ENCODE measurements at places on chromosomes 3 and 15.
A peak's percentile ranks its signal among the peaks of the same experiment; 100 is the strongest.

- DNase-seq, result peak; percentile 58
Observed at GRCh38 chr15:96354731-96355567, 24.4 kb downstream of the NR2F2 start.

DNA sequence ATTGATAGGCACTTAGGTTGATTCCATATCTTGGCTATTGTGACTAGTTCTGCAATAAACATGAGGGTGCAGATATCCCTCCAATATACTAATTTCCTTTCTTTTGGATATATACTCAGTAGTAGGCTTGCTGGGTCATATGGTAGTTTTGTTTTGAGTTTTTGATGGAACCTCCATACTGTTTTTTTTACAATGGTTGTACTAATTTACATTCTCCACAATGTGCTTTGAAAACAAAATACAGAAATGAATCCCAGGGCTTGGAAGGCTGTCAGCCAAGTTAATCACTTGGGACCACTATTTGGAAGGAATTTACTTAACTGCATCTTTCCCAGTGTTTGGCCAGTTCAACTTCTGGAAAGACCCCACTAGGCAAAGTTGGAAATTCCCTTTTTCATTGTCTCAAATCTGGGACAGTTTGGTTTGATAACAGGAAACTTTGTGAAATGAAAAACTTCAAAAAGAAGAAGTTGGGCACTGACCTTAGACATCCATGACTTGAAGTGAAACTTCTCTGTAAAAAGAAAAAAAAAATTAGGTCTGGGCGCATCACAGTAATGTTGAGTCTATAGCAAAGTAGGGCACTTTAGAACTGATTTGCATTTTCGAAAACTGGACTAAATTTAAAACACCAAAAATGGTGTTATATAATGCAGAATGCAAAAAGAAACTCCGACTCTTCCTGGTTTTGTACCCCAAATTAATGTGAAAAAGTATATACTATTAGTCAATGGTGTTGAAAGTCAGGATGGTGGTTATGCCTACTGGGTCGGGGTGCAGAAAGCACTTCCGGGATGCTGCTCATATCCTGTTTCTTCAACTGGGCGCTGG is 6.0 kb downstream of the CTSH start:
- DNase-seq, result no peak

GRCh38 chr15:47332481-47332880 is 384.8 kb upstream of the SEMA6D start:
- no peak for DNase-seq

GRCh38 chr3:15611018-15611417 is 9.5 kb downstream of the BTD start:
- no peak for DNase-seq

DNA sequence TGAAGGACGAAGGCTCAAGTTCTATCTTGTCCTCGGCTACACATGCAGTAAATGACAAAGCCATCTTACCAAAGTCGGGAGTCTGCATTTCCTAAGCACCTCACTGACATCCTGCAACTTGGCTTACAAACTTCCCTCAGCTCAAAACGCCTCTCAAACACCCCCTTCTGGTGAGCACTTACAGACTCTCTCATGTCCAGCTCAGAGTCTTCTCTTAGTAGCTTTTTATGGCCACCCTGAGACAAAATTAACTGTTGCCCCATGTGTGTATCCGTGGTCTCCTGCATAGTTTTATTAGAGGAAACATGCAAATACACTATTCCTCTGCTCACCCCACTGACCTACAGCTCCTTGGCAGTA is 819.7 kb downstream of the FHIT start:
- DNase-seq, result no peak

GRCh38 chr3:136186846-136187245 is 9.3 kb downstream of the MSL2 start:
- DNase-seq, result no peak

DNA sequence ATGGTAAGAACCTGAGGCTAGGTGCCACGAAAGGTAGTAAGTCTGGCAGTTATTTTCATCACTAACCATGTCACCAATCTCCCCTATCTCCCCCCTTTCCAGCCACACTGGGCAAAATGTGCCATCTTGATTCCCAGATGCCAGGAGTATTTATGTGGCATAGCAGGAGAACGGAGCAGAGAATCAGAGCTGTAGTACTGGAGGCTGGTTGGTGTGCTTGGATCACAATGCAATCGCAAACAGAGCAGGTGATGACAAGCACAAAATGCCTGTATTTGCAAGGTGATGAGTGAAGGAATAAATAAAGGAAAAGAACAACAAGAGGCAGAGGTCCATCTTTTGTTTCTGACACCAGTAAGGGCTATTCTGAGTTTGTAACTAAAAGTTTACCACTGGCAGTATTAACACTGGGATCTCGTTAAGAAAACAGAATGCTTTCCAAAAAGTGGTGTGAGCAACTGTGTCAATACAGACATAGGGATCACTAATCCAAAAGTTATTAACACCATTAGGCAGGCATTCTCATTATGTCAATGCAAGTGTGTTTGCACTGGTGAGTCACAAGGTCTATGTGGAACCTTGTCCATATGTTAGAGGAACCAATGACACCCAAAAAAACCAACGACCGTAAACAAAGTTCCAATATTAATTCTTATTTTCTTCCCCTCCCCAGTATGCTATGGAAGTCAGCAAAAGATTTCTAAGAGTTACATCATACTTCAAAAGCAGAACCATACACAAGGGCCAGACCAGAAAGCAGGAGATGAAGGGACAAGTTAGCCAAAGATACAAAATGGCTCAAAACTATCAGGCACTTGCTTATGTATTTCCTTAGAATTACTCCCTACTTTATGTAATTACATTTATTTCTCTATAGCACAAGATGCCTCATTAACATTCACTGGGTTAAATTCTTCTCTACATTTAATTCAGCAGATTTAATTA is 556.6 kb downstream of the FOXP1 start:
- no peak for DNase-seq

DNA sequence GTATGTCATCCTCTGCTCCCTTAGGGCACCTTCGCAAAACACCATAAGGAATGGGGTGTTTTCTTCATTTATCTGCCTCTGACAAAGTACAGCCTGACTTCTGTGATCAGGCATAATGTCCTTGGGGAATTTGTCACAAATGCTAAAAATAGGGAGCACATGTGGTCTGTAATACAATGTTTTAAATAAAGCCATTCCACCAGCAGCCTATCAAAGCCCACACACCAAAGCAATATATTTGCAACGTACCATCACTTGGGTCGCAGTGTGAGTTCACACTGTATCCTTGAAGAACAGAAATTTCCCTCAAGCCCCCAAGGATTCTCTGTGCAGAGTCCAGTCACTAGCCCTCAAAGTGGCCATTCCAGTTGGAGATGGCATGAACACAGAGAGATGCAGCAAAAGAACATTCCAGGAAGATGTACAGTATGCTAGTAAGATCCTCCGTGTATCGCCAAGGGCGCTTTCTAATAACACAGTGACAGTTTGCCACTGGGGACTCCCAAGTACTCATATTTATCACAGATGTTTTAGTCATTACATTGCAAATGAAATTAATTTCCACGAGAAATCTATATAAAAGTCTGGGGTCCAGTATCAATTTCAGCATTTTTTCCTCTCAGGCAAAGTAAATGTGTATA is 246.7 kb downstream of the MCTP2 start:
- no peak for DNase-seq

- DNase-seq, result no peak
Observed at GRCh38 chr3:56688191-56688590, 5.1 kb upstream of the TASOR start.

DNA sequence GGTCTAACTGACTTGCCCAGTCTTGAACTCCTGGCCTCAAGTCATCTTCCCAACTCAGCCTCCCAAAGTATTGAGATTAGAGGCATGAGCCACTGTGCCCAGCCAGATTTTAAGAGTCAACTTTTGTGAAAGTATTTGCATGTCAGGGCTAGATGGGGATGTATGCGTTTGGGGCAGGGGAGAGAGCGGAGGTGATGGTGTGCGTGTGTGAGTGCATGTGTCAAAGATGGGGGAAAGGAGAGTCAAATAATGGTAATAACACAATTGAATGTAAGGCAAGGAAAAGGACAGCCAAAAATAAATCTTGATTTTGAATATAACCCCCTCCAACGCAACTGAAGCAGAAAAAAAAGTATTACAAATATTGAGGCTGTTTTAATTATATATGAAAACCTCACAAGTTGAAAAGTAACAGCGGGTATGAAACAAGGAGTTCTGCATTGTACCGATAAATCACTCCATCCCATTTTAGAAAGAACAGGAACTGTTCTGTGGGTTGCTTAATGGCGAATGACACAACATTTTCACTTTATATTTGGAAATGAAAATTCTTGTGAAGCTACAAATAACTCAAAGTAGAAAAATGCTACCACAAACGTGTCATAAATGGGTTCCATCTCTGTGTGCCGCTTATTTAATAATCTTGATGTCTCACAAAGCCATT is 29.9 kb upstream of the LDHAL6B start:
- DNase-seq, result no peak

GRCh38 chr3:66297260-66297873 is 76.6 kb downstream of the SLC25A26 start:
- DNase-seq, result peak; percentile 59

DNA sequence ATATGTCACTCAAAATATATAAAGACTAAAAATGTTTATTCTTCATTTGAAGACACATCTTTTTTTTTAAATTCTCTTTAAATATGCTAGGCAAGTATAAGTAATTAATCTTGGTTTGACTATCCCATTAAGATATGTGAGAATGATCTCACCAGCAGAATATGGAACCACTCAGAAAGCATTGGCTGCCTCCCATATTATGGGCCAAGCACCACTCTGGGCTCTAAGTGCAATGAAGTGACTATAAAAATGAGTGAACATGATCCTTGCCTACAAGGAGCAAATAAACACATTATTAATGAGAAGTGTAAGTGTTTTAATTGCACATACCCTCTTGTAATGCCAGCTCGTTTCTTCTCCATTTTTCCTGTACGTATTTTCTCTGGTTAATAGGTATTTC is 328.5 kb downstream of the NAALADL2 start:
- no peak for DNase-seq

DNA sequence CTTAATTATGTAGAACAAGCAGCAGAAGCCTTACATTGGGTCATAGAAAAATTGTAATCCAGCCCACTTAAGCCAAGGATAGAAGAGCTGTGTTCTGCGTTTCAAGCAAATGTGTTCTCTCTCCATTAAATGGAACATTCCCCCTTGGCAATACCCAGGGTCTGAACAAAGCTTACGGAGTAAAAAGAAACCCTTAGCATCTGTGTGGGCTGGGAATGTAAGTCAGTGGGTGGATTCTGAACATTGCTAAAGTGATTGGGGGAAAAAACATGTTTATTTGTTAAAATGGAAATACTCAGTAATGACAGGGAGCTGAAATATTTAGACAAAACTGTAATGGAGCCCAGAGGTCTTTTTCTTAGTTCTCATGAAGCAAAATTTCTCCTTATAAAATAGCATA is 147.4 kb downstream of the DUT start:
- no peak for DNase-seq

GRCh38 chr15:86163816-86164215 is 84.1 kb downstream of the AGBL1 start:
- DNase-seq, result peak; percentile 17

GRCh38 chr3:57234613-57235575 is 7.4 kb downstream of the APPL1 start:
- no peak for DNase-seq

DNA sequence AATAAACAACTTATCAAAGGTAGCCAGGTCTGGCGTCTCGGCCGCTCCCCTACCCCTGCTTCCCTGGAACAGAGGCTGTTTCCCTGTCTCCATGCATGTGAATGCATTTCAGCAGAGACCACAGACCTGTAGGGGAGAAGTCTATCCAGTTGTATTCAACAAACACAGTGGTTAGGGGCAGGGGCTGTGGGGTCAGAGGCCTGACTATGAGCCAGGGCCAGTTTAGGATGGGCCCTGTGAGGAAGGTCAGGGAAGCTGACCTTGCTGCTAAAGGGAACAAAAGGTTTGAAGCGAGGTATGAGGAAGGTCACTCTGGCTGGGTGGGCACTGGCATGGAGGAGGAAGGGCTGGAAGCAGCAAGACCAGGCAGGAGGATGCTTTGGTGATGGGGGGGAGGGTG is 184.6 kb downstream of the XXYLT1 start:
- peak; percentile 43 for DNase-seq

GRCh38 chr3:13865106-13865505 is 14.8 kb downstream of the WNT7A start:
- DNase-seq, result no peak

DNA sequence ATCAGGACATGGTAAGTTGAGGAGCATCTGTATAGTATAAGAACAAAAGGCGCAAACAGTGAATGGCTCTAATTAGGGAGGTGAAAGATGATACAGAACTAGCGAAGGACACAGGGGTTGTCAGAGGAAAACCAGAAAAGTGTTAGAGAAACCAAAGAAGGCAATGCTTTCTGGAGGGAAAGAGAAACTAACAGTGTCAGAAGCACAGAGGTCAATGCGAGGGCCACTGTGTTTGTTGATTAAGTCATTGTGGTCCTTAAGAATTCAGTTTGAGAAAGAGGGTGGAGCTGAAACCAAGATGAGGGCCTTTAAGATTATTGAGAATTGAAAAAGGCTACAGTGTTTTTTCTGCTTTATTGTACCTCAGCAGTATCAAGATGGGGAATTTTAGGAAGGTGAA is 28.8 kb downstream of the ATG7 start:
- DNase-seq, result peak; percentile 28

DNA sequence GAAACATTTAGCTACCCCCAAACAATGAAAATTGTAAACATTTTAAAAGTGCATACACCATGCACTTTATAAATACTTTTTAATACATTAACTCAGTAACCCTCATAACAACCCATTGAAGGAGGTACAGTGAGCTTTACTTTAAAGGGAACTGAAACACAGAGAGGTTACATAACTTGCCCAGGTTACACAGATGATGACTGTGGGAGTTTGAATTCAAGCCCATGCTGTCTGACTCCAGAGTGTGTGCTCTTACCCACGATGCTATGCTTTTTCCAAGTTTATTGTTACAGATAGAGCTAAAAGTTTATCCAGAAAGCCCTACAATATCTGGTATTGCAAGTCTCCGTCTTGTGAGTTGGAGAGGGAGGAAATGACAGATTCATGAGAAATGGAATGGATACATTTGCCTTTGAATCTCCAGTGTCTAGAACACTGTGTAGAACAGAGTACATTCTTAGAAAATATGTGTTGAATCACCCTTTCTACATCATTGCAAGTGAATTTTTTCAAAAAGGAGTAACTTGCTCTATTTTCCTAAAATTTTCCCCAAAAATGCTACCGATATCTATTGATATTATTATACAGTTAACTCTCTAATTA is 428.3 kb downstream of the NAALADL2 start:
- no peak for DNase-seq

DNA sequence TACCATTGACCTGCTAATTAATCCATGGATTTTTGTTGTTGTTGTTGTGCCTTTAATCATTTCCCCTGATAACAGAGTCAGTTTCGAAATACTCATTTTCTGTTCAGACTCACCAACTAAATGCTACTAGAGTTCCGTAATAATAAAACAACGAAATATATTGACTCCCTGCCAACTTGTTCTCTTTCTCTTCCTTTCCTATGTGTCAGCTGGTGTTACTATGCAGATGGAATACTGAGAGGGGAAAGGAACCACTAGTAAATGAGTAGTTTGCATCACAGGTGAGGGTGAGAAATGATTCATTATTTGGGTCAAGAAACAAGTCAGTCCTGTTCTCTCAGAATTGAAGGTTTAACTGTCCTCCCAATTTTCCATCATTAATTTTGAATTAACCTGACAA is 1027.3 kb downstream of the TUSC7 start:
- DNase-seq, result no peak

- DNase-seq, result no peak
Observed at GRCh38 chr15:58487041-58487723, 55.4 kb downstream of the LIPC start.

Data from kidney (tissue), 22 donors.